Tibial nerve (tissue), 4 donors: ENCODE measurements at places on chromosomes 6 and 20.

- no peaks in the 10 kb centered on the region for H3K4me1 ChIP-seq
- no peaks in the 10 kb centered on the region for H3K36me3 ChIP-seq
- no peaks in the 10 kb centered on the region for H3K27me3 ChIP-seq
- no peak overlapping the region for H3K27ac ChIP-seq
These were observed 153.6 kb downstream of the CD83 start for GRCh38 chr6:14270925-14271788.

DNA sequence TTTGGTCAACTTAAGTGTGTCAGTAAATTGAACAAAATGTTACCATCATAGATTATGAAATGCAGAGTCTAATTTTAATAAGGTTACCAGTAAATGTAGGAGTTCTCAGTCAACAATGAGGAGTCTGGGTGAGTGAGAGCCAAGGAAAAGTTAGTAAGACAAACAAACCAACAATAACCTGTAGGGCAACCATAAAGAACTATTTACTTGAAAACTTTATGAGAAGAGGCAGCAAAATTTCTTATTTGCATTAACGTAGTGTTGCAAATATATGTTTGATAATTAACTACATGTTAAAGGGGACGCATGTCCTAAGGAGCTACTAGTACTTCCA is 131.1 kb upstream of the SOX4 start:
- no peaks in the 10 kb centered on the region for H3K36me3 ChIP-seq
- H3K4me1 ChIP-seq: no peaks in the 10 kb centered on the region

DNA sequence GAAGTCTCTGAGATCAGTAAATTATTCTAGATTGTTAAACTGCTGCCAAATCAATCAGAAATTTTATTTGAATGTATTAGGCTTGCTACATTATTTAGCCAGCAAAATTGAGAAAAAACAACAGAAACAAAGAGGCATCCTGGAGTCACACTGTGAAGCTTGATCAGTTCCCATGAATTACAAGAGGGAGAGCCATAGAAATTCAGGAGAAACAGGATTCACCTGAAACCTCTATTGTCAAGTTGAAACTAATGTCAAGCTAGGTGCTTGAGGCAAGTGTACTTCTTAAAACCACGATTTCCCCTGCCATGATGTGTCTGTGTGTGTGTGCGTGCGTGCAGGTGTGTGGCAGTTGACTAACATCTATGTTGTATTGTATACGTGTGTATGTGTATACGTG is 439.1 kb upstream of the NOX3 start:
- no peak overlapping the region for H3K27ac ChIP-seq
- no peak for DNase-seq
- H3K27me3 ChIP-seq: no peaks in the 10 kb centered on the region
- no peak overlapping the region for H3K4me3 ChIP-seq
- H3K4me1 ChIP-seq: no peaks in the 10 kb centered on the region

- H3K4me1 ChIP-seq: peaks cover 6% of the 10 kb centered on the region
- DNase-seq: no peak
- H3K4me3 ChIP-seq: no peak overlapping the region
- H3K27me3 ChIP-seq: no peaks in the 10 kb centered on the region
- H3K36me3 ChIP-seq: no peaks in the 10 kb centered on the region
These were observed 9.6 kb upstream of the CPNE5 start for GRCh38 chr6:36848658-36849441.

DNA sequence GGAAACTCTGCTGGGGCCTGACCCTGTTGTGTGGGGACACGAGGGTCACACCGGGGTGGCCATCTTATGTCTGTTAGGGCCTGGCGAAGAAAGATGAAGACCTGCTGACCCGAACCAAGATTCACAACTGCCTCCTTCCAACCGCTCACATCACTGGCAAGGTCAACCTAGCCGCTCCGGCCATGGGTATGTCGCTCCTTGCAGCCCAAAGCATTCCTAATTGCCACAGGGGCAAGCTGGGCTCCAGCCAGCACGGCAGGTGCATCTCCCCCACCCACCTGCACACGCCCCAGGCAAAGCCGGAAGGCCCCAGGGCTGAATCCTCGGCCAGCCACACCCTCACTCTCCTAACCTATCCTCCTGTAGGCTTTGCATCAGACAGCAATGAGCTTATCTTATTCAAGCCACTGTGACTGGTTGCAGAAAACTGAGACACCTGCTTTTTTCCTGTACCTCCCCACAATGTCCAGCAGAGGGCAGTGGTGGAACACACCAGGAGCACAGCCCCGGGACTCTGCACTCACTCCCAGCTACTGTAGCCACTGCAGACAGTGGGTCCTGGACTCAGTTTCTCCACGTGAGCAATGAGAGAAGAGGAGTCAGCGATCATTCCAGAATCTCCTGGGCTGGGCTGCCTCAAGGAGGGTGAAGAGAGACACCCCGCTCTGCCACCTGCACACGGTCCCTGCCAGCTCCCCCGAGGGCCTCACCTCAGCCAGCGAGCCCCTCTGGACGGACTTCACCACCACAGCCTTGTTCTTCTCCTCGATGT is 170.2 kb downstream of the PREX1 start:
- no peak overlapping the region for H3K27ac ChIP-seq
- peak; percentile 44 for DNase-seq

- no peaks in the 10 kb centered on the region for H3K4me1 ChIP-seq
- no peak overlapping the region for H3K27ac ChIP-seq
- no peaks in the 10 kb centered on the region for H3K27me3 ChIP-seq
- H3K36me3 ChIP-seq: no peaks in the 10 kb centered on the region
- no peak overlapping the region for H3K4me3 ChIP-seq
- DNase-seq: no peak
These were observed 111.9 kb downstream of the FAM83B start for GRCh38 chr6:54958446-54958845.

GRCh38 chr20:35461620-35462019 is 6.2 kb downstream of the CEP250 start:
- H3K4me1 ChIP-seq: no peaks in the 10 kb centered on the region
- H3K27me3 ChIP-seq: no peaks in the 10 kb centered on the region
- no peak overlapping the region for H3K4me3 ChIP-seq
- H3K36me3 ChIP-seq: no peaks in the 10 kb centered on the region

DNA sequence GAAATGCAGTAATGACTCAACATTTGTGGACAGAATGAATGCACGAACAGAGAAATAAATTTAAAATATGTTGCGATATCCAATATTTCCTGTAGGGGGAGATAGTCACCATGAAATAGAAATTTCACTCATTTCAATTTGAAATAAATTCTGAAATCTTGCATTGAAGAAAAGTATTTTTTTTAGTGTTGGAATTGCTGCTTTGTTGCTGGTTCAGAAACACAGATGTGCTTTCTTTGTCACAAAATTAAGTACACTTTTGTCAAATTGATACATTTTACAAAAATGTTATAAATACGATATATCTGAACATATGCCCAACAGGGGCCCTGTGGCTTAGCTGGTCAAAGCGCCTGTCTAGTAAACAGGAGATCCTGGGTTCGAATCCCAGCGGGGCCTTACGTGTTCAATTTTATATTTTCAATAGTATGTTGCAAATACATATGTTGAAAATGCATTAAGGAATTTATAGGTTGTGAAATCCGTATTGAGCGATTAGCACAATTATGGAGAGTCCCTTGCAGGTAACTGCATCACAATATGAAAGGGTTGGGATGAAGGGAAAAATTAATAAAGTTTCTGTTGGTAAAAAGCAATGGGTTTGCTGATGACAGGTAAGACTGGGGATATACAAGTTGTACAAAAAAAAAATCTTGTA is 85.4 kb upstream of the PRSS16 start:
- DNase-seq: no peak
- H3K4me1 ChIP-seq: no peaks in the 10 kb centered on the region
- H3K36me3 ChIP-seq: no peaks in the 10 kb centered on the region
- no peak overlapping the region for H3K27ac ChIP-seq
- H3K4me3 ChIP-seq: no peak overlapping the region

DNA sequence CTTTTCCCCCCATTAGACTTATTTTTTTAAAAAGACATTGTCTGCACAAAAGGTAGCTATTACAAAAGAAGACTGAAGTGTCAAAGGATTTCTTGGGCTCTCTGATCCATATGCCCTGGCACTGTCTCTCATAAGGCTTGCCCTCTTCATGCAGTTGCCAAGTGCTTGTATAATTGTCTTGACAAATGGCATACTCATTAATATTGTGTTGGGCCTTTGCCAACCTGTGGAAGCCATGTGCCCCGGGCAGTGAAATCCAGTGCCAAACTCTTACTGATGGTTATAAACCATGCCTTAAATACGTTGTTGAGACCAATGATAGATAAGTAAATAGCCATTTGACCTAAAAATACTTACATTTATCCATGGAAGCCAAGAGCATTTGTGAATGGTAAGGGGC is 98.1 kb downstream of the FARS2 start:
- H3K27me3 ChIP-seq: no peaks in the 10 kb centered on the region
- no peak for DNase-seq
- no peak overlapping the region for H3K4me3 ChIP-seq
- H3K4me1 ChIP-seq: peaks cover 5% of the 10 kb centered on the region

DNA sequence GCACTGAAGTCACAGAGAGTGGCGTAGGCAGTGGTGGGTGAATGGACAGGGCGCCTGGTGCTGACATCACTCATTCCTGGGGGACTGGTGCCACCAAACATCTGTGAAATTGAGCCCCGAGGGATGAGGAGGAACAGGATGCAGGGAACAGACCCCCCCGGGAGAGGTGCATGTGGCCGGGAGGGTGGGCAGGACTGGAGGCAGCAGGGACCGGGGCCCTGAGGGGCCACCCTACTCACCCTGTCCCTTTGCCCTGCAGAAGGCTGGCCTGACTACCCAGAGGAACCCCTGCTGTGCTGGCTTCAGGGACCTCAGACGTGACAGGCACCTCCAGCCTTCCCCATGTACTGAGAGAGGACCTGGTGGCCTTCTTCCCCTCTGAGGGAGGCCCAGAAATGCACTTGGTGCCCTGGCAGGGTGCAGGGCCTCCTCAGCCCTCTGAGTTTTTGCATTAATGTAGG is 25.1 kb downstream of the SYNDIG1 start:
- H3K27ac ChIP-seq: no peak overlapping the region
- no peak overlapping the region for H3K4me3 ChIP-seq
- H3K36me3 ChIP-seq: no peaks in the 10 kb centered on the region
- no peak for DNase-seq
- H3K4me1 ChIP-seq: no peaks in the 10 kb centered on the region
- H3K27me3 ChIP-seq: no peaks in the 10 kb centered on the region

DNA sequence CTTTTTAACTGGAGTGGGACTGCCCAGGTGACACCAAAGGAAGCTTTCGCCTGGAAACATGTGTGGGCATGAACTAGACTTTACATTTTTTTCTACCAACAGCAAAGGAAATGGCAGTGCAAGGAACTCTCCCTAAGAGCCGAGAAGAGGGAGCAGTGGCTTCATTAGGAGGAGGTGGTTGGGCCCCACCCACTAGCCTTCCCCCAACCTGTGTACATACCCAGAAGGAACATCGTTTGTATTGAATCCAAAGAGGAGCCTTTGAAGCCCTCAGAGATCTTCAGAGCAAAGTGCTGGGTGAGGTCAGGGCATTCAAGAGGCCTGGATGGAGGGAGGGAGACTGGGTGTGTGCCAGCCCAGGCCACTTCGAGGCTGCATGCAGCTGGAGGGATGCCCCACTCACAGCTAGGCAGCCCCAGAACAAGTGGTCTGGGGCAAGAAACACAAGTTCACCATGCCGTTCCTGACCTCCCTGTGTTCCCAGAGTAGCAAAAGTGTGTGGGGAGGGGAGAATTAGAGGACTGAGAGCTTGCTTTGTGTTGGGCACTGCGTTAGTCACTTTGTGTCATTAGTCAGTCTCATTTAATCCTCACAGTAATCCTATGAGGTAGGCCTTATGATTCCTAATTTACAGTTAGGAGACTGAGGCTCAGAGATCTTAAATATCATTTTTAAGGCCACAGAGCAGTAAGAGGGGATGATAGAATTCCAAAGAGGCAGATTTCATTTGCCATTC is 191.6 kb upstream of the SUPT3H start:
- H3K4me1 ChIP-seq: peaks cover 8% of the 10 kb centered on the region
- H3K27ac ChIP-seq: peak overlapping the region; percentile 52
- no peak for DNase-seq
- H3K27me3 ChIP-seq: no peaks in the 10 kb centered on the region

DNA sequence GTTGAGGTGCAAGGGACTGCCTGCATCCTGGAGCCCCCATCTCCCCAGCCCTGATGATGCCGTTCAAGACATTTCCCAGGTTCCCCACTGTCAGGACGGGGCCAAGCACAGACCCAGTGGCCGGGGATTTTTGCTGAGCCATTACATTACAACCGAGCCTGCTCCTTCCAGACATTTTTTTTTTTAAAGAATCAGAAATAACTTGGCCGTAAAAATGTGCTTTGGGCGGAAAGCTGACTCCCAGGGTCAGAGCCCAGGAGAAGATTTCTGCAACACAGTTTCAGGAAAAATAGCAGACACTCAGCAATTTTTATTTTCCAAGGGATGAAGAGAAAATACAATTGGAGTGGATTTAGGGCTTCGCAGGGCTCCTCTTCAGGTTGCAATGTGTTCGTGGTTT is 87.9 kb downstream of the LRFN2 start:
- H3K27ac ChIP-seq: no peak overlapping the region
- no peaks in the 10 kb centered on the region for H3K27me3 ChIP-seq
- H3K36me3 ChIP-seq: no peaks in the 10 kb centered on the region
- H3K4me3 ChIP-seq: no peak overlapping the region

- DNase-seq: no peak
- peaks cover 67% of the 10 kb centered on the region for H3K36me3 ChIP-seq
- no peak overlapping the region for H3K4me3 ChIP-seq
- H3K27ac ChIP-seq: no peak overlapping the region
- no peaks in the 10 kb centered on the region for H3K4me1 ChIP-seq
These were observed 10.5 kb downstream of the THBS2 start for GRCh38 chr6:169243186-169243585.

DNA sequence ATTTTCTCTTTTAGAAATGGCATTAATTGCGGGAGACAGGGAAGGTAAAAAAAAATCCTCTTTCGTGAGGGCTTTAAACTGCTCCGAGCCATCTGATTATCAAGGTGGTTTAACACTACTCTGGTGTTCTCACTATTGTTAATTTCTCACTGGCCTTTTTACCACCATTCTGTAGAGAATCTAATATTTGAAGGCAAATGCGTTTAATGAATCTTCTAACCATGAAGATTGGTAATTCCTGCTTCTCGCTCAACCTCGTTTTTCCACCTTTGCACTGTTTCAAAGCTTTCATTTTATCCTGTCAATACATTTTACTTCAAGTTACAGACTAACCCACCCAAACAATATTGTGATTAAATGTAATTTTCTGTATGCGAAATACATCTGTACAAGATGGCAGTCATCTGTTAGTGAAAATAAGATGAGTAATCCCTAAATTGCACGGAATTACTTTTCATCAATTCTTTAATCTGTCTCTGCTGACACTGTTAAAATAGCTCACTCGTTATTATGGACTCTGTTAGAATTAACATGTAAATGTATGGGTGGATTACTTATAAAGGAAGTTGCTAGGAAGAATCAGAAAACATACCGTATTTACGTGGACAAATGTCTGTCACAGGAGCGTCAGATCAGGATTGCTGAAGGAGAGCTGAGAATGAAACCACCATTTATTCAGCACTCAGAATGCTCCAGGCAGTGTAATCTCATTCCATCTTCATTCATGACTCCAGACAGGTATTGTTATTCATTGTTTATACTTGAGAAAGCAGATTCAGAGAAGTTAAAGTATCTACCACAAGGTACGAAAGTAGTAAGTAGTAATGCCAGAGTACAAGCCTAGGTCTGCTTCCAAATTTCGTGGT is 1.1 kb upstream of the LCA5 start:
- H3K36me3 ChIP-seq: no peaks in the 10 kb centered on the region
- H3K27ac ChIP-seq: peak overlapping the region; percentile 88
- H3K27me3 ChIP-seq: no peaks in the 10 kb centered on the region
- DNase-seq: no peak
- peaks cover 23% of the 10 kb centered on the region for H3K4me1 ChIP-seq

- no peaks in the 10 kb centered on the region for H3K27me3 ChIP-seq
- H3K27ac ChIP-seq: no peak overlapping the region
- H3K4me1 ChIP-seq: no peaks in the 10 kb centered on the region
- no peak for DNase-seq
These were observed 201.0 kb upstream of the FLRT3 start for GRCh38 chr20:14538433-14538832.
